MCF 10A (cell line): ENCODE measurements at places on chromosomes 16 and 17.

- no peak for DNase-seq
Measured at GRCh38 chr16:66389256-66390176, 23.0 kb downstream of the CDH5 start.

DNA sequence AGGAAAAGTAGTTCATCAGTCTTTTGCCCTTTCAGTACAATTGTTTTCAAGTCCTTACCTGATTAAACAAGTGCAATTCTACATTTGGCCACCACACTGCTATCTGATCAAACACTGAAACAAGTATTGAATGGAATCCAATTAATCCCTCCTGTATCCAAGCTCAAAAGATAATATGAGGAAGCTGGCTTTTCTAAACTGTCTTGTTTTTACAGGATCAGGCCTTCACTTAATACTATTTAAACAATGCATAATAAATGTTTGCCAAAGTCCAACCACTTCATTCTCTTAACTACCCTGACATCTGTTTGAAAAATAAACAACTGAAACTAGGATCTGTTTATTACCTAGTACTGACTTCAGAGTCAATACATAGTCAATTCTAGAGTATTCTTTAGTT, 131.6 kb downstream of the MRTFB start:
- DNase-seq: peak; percentile 13

DNA sequence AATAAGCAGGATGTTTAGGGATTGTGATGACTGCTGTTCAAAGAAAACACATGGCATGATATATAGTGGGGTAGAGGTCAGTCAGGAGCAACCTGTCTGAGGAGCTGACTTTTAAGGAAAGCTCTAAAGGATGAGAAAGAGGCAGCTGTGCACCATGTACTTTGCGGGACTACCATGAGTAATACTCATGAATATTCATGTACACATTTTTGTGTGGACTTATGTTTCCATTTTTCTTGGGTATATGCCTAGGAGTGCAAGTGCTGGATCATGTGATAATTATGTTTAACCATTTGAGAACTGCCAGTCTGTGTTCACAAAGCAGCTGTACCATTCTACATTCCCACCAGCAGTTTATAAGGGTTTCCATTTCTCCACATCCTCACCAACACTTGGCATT, 35.8 kb downstream of the BEAN1 start:
- DNase-seq: no peak

- no peak for DNase-seq
Measured at GRCh38 chr17:81130385-81131361, 34.6 kb upstream of the PVALEF start.

- no peak for DNase-seq
Measured at GRCh38 chr16:17329391-17329790, 141.4 kb downstream of the XYLT1 start.

- DNase-seq: no peak
Measured at GRCh38 chr16:68047987-68048386, 24.9 kb downstream of the DUS2 start.

DNA sequence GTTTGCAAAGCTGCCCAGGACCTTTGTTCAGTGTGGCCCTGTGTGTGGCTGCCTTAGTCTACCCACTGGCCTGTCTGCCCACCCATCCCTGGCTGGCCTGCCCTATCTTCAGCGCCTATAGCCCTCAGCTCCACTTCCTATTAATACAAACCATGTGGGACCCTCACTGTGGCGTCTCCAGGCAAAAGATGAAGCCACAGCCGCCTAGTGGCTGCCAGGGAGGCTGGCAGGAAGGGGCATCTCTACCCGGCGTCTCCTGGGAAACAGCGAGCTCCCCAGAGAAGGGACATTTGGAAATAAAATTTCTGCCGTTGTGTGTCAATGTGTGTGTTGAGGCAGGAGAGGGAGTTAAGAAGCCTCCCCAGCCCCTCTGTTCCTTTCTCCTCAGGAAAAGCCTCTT, 31.5 kb downstream of the NEUROD2 start:
- peak; percentile 35 for DNase-seq

DNA sequence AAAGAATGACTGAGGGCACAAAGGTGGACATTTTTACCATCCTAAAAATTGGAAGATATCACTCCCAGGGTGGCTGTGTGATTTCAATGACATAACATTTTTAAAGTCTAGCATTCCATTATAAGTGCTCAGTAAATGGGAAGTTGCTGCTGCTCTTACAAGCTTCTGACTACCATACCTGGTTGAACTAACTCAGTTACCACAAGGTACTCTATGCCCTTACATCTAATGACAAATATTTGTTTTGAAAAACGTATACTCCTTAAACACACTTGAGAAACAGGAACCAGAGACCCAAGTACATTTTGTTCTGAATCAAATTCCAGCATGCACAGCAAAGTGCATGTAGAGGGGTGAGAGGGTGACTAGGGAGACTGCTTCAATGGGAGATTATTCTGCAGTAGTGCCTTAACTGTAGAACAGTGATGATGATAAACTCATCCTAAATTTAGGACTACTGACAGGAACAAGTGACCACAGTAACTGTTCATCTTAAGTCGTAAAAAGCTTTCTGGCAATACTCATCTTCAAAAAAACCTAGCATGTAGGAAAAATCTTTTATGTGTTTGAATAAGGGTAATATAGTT, 83.5 kb downstream of the KANSL1 start:
- no peak for DNase-seq
